Kidney (tissue), 22 donors: ENCODE measurements at places on chromosomes 12 and 14. TPM values are rescaled to one million over a fixed set of nuclear protein-coding genes. Genes with fewer than 3 reads are reported as not detected.

The DPF3 gene
- 2.8 TPM for total RNA-seq

DNA sequence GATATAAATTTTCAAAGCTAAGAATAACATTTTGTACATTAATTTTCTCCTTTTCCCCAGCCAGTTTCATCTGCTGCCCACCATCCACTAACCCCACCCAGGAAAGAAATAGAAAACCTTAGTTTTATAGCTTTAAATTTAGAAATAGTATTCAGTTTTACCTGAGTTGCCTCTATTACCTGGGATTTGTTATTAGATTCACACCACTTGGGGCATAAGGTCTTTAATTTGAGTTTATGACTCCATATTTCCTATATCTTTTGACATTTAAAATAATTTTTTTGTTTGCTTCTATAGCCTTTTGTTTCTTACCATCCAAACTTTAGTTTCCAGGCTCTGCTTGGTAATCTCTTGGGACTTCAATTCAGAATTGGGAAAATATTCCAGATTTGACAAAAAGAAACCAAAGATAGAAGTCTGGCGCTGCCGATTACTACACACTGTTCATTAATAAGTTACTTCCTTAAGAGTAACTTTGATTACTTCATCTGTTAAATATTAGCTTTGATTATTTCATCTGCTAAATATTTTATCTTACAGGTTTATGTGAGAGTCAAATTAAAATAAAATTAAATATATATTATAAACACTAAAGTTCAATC is 485.5 kb upstream of the FOXG1 start:
- no peaks in the 10 kb centered on the region for H3K4me1 ChIP-seq
- no peaks in the 10 kb centered on the region for H3K36me3 ChIP-seq
- peak overlapping the region; percentile 32 for H3K4me3 ChIP-seq
- no peaks in the 10 kb centered on the region for H3K27me3 ChIP-seq

The KRT82 gene
- not detected for total RNA-seq

- peaks cover 12% of the 10 kb centered on the region for H3K4me1 ChIP-seq
- no peaks in the 10 kb centered on the region for H3K36me3 ChIP-seq
- no peaks in the 10 kb centered on the region for H3K27me3 ChIP-seq
- no peak overlapping the region for H3K4me3 ChIP-seq
Measured at GRCh38 chr12:109753054-109753401, 39.4 kb downstream of the FAM222A start.
